A549 (cell line): ENCODE measurements at places on chromosomes 13 and 19. TPM values are rescaled to one million over a fixed set of nuclear protein-coding genes. Genes with fewer than 3 reads are reported as not detected.

C5AR1 gene
- 1.4 to 1.6 TPM (median 1.5 TPM) in 3 replicates for polyA plus RNA-seq

DNA sequence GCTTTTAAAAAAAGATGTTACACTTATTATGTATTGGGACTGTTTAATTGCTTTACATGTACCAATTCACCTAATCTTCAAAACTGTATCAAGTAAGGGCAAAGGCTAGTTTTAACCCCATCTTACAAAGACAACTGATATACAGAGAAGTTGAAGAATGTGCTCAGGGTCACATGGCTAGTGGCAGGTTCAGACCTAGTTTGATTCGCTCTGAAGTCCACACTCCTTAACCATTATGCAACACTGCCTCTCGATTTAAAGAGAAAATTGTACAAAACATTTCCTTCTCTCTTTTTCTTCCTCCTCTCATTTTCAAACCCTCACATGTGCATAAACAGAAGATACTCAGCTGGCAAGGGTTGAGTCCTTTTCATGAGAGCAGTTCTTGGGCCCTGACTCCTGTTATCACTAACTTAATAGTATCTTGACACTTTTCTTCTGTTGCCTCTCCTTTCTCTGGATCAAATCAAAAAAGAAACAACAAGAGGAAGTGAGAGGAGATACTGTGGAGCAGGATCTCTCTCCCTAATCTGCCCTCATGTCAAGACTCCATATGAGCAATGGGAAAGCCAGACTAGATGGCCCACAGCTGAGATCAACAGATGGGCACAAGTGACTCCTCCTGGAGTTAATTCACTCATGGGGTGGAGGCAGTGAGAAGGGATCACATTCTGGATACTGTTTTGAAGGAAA is 19.0 kb upstream of the N4BP2L1 start:
- no peak for DNase-seq

DNA sequence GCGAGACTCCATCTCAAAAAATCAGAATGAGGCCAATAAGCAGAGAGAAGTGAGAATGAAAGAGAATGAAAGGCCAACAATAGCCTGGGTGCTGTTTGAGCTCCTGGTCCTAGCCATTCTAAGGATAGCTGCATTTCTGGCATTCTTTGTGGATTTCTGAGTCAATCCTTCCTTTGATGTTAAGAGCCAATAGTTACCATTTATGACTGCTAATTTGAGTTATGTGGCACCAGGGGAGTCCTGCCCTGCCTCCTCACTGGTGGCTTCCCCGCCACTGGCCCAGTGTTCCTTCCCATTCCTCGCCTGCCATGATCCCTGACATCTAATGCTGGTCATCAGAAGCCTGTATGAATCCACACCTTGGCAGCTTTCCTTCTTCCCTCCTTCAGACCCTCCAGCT is 991.2 kb downstream of the UQCRFS1 start:
- DNase-seq, result no peak

SLAIN1 gene
- 0.26 to 0.43 TPM (median 0.40 TPM) in 3 replicates for polyA plus RNA-seq

CYP2A6 gene
- not detected in 3 replicates for polyA plus RNA-seq

DNA sequence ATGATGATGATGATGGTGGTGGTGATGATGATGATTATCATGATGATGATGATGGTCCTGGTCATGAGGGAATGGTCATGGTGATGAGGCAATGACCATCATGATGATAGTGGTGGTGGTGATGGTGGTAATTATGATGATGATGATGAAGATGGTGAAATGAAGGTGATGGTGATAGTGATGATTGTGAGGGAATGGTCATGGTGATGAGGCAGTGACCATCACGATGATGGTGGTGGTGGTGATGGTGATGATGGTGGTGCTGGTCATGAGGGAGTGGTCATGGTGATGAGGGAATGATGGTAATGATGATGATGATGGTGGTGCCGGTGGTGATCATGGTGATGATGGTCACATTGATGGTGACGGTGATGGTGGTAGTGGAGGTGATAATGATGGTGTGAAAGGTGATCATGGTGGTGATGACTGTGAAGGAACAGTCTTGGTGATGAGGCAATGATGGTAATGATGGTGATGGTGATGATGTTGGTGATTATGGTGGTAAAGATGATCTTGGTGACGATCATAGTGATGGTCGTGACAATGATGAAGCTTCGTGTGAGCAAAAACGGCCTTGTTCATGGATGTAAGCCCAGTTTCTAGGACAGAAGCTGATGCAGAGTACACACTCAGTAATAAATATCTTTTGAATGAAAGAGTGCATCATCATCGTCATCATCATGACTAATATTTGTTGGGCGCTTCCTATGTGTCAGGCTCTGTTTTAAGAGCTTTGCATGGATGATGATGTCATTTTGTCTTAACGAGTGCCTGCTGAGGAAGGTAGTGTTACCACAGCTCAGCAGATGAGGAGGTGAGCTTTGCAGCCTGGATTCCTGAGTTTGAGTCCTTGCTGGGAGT is 17.3 kb downstream of the SBK2 start:
- DNase-seq, result peak; percentile 94

GRCh38 chr19:41476583-41476982 is 33.6 kb downstream of the ERICH4 start:
- no peak for DNase-seq
